BE2C (cell line): ENCODE measurements at places on chromosomes 5 and 9.

- no peak for DNase-seq
These were observed 72.1 kb downstream of the RAI14 start for GRCh38 chr5:34728236-34728635.

DNA sequence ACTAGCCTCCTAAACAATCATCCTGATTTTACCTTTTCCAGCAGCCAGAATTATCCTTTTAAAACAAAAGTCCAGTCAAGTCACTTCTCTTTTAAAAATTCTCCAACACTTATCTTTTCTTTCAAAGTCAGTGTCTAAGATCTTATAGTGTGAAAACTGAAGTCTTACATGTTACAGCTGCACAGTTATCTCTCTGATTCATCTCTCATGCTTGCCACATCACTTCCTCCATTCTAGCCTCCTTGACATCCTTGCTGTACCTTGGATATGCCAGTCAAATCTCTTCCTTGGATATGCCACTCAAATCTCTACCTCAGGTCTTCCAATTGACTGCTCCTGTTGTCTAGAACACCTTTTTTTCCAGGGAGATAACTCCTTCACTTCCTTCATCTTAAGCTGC is 361.7 kb upstream of the FTMT start:
- DNase-seq = no peak

GRCh38 chr5:14920121-14920520 is 48.5 kb upstream of the ANKH start:
- no peak for DNase-seq

- DNase-seq = no peak
These were observed 226.4 kb upstream of the ISL1 start for GRCh38 chr5:51156838-51157237.
